Nucleus accumbens (tissue), 56 donors: ENCODE measurements at places on chromosomes 16 and 17.
A peak's percentile ranks its signal among the peaks of the same experiment; 100 is the strongest.

DNA sequence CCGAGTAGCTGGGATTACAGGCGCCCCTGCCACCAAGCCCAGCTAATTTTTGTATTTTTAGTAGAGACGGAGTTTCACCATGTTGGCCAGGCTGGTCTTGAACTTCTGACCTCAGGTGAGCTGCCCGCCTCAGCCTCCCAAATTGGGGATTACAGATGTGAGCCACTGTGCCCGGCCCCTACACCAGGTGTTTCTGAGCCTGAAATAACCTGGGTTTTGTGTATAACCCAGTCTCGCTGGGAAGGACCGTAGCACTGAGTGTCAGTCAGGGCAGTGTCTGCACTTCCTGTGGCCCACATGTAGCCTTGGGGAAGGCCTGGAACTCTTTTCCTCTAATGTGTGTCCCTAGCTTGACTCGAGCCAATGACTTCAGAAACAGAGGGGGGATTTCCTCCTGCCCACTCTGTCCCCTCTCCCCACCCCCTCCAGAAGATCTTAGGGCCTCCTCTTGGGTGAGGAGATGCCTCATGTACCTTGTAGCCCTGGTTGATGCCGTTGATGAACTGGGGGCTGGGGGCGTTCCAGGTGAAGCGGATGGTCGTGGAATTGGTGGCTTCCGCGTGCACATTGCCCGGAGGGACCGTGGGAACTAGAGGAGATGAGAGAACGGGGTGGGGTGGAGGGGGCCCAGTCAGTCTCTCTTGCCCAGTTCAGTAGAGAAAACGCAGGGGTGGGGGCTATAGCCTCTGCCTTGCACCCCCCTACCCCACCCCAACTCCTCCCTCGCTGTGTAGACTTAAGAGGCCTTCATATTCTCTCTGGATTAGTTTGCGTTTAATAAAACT, 102.6 kb upstream of the CDC42EP4 start:
- DNase-seq, result no peak

GRCh38 chr16:67342616-67343015, 16.0 kb downstream of the LRRC36 start:
- no peak for DNase-seq

DNA sequence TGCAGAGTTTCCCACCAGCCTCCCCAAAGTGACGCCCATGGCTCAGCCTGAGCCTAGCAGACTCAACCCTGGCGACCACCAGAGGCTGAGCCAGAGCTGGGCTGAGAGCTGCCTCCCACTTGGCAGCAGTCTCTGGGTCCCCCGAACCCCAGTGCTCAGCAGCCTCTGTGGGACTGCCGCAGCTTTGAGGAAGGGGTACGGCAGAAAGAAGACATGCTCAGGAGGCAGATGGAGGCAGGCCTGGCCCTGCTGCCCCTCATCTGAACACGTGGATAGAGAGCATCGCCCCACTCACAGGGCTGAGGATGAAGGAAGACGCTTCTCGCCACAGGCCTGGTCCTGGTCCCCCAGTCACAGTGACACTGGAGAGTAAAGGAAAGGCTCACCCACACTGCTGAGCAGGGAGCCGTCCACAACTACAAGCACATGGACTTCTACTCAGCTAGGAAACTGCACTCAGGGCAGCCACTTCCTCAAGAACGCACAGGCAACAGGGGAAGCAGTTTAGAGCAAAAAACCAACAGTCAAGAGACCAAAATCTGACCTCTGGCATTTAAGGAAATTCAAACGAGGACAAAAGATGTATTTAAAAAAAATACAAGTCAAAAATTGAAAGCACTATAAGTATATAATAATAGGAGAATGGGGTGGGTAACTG, 45.2 kb upstream of the GSG1L start:
- no peak for DNase-seq

GRCh38 chr16:1155353-1156054, 2.6 kb downstream of the CACNA1H start:
- no peak for DNase-seq

- DNase-seq, result no peak
These were observed 28.8 kb upstream of the ACSF3 start for GRCh38 chr16:89064606-89065457.

DNA sequence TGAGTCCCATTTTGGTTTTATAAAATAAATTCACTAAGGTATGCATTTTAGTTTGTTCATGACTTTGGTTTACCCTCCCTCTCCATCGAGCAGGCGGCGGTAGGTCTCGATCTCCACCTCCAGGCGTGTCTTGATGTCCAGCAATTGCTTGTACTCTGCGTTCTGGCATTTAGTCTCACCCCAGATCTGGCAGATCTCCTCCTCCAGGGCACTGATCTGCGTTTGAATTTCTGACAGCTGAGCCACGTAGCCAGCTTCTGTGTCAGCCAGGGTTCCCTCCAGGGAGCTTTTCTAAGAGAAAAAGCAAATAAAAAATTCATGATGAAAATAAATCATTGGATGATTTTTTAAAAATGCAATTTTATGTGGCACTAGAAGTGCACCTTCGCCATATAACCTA, 4.2 kb downstream of the KRT24 start:
- DNase-seq, result no peak

DNA sequence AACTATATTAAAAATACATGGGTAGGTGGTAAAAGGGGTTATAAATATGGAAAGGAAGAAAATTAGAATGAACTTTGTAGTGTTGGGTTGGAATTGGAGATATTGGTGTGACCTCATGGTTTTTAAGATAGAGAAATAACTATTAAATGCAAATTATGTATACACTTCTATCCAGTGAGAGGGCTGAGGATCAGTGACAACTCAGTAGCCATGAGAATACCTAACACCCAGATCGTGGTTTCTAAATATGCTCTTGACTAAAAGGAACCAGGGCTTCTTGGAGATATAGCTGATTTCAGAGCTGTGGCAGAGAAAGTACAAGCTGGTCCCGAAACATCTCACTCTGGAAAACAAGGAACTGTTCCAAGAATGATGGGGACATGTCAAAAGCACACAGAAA, 44.4 kb downstream of the SLC6A4 start:
- no peak for DNase-seq

- no peak for DNase-seq
These were observed 56.5 kb downstream of the DNAH2 start for GRCh38 chr17:7774055-7774521.

DNA sequence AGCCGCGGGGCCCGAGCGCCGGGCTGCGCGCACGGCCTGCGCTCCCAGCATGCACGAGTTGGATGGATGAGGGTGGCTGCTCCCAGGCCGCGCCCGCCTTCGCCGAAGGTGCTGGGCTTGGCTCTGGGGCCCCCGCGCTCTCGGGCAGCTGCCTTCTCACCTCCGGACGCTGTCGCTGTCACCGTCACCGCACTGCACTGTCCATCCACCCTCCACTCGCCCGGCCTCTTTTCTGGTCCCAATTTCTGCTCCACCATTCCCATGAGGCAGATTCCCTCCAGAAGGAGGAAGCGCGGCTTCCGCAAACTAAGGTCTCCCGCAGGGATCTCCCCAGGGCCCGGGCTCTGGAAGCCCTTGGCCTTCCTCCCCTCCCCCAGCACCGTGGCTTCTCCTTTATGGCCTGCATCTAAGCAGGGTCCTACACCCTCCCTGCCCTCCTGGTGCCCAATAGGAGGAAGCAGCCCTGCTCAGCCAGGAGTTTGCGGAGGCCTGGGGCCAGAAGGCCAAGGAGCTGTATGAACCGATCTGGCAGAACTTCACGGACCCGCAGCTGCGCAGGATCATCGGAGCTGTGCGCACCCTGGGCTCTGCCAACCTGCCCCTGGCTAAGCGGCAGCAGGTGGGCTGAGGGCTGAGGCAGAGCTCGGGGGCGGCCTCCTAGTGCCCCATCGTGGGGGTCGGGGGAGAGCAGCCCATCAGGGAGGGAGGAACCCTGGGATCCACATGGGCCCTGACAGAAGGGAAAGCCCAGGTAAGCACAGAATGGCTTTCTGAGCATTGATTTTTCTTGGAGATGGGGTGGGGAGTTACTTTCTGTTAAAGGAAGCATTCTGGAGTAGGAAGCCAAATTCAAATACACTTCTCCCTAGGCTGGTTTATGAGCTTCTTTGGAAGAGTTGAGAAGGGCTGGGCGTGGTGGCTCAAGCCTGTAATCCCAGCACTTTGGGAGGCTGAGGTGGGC, 899 bp downstream of the ACE start:
- DNase-seq, result no peak

DNA sequence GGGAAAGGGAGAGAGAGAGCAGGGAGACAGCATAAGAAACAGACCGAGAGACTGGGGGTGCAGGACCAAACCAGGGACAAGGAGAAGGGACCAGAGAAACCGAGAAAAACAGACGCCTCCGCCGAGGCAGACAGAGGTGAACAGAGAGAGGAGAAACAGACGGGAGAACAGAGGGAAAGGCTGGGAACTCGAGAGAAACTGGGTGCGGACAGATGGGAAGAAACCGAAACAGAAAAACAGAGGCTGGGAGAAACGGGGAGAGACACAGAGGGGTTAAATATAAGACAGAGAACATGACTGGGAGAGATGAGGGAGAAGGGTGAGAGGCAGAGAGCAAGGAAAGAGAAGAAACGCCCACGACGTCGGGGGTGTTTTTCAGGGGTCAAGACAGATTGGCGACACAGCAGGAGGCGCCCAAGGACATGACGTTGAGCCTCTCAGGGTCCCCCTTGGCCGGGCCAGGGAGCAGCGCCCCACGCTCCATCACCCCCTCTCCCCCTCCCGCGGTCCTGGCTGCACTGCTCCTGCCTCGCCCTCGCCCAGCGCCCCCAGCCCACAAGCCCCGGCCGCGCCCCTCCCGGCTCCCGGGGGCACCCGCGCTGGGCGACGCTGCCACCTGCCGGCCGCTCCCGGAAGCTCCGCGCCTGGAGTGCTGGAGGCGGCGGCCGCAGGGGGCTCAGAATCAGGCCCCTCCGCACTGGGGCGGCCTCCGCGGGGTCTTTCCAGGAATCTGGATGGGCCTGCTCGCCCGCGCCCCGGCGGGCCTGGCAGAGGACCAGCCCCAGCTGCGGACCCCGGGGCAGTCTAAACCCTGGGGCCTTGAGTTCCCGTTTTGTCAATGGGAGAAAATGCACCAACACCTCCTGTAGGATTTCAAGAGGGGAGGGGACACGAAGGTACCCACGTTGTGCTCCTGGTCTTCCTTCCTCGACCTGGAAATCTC, 1.3 kb upstream of the TMEM92 start:
- peak; percentile 17 for DNase-seq

DNA sequence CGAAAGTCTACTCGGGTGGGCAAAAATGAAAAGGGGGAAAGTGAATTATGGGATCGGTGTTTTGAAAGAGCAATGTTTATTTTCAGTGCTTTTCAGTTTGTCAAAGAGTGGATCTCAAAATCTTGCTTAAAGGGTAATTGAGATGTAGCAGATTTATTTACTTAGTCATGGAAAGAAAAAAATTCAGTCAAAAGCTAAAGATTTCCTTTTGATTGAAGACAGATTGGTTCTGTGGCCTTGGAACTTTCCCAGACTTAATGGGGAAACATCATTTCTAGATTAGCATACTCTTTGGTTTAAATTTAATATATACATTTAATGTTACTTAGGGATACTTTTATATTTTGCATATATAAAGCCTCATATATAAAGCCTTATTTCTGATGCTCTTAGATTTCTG, 20.6 kb downstream of the PRKAR1A start:
- no peak for DNase-seq

DNA sequence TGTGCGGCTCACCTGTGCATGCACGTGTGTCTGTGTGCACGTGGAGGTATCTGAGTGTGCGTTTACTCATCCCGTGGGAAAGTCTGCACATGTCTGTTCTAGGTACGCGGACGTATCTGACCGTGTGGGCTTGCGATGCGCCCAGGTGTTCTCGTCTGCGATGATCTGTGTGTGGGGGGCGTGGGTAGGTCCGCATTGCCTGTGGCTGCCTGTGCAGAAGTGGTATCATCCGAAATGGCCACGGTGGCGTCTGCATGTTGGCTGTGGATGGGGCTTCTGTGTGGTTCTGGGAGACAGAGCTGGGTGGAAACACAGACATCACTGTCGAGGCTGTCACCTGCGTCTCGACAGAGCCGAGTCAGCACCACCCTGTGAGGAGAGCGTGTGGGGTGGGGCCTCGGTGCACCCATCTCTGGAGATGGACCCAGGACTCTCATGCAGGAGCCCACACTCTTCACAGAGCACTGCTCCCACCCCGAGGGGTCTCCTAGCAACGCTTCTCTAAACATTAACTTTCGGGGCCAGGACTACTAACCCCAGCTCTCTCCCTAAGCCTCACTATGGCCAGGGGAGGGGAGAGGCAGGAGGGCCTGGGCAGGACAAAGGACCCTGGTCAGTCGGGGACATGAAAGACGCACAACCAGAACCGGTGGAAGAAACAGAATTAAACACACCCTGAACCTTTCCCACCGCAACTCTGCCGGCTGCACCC, 8.4 kb downstream of the DPEP1 start:
- DNase-seq, result no peak

DNA sequence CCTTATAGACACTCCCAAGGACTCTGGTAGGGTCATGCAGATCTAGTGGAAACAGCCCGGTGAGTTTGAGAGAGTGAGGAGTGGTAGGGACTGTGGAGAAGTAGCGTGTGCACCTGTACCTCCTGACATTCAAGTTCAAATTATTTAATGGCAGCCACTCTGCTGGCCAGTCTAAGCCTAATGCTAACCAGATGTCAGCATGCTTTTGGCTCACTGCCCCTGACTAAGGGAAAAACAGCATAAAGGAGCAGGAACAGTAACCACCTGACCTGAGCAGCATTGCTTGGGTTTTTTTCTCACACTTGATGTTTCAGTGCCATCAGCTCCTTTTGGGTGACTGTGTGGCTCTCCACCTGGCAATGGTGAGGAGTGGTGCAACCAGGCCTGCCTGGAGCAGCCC, 23.8 kb upstream of the SLC12A3 start:
- no peak for DNase-seq

GRCh38 chr17:28466521-28467048, 6.9 kb upstream of the SLC13A2 start:
- DNase-seq, result no peak

DNA sequence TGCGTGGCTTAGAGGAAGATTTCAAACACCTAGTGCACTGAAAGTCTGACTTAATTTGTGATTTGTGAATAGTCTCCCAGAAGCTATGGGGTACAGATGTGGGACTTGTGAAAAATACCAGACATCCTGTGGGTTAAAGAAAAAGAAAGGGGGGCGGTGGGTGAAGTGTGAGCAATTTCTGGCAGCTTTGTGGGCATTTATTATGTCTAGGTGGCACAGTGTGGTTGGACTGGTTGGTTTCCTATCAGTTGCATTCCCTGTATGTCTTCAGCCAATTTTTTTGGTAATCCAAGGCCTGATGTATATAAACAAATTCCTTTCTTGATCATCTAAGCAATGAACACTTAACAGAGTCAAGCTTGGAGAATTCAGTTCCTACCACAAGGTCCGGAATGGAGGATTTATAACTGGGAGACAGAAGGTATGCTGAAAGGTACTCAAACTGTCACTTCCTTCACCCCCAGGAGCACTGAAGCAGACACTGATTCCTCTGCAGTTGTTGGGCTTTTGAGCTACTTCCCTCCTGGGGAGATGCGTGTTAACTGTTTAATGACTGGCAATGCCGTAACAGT, 211.6 kb downstream of the WWOX start:
- DNase-seq, result no peak

DNA sequence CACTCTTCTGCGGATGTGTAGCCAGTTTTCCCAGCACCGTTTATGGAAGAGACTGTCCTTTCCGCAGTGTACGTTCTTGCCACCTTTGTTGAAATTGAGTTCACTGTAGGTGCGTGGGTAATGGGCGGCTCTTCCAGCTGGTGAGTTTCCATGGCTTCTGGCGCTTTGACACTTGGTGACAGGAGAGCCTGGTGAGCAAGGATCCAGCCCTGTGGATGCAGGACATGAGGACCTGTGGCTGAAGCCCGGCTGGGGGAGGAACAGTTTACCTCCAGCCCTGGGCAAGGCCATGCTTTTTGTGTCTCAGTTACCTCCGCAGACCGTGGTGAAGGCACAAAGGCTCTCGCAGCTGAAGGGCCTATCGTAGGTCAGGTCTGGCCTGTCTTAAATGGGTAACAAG, 166.5 kb downstream of the LAT start:
- DNase-seq, result no peak

- no peak for DNase-seq
These were observed 5.5 kb downstream of the CPSF4L start for GRCh38 chr17:73256220-73256619.
